ENCODE measurements at places on chromosomes 6 and 20. TPM values are rescaled to one million over a fixed set of nuclear protein-coding genes. Genes with fewer than 3 reads are reported as not detected.

PSORS1C2 gene
- total RNA-seq: not detected

ZNF512B gene
- total RNA-seq: 12.6 TPM

ULBP2 gene
- total RNA-seq: 0.93 TPM

APOM gene
- 2.4 TPM for total RNA-seq

DNA sequence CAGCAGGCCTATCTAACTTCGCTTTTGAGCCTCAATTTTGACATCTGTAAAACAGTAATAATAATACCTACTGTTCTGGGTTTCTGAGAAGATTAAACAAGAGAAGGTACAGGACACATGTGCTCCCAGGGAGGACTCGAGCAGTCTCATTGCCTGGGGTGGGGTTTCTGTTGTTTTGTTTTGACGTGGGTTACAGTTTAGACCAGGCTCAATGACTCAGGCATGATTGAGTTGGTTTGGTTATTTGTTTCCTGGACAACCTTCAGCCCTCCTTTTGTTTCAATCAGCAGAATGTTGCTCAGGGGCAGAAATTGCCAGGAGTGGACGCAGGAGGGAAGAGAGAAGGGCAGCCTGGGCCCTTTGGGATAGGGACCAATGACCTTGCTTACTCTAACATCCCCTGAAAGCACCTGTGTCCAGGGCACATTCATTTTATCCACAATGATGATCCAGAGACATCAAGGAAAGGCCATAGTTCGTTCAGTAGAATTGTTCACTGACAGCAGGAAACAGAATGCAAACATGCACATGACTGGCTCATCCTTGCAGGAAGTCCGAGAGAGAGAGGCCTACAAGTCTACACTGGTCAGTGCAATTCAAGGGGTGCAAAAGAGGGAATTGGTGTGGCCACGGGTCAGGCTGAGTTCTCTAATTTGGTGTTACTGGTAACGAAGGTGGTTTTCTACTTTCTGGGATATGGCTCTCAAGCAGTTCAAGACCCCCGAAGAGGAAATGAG, 74.5 kb upstream of the MRPS10 start:
- no peak overlapping the region for H3K4me3 ChIP-seq
- no peaks in the 10 kb centered on the region for H3K36me3 ChIP-seq
- no peak overlapping the region for H3K27ac ChIP-seq
- peaks cover 23% of the 10 kb centered on the region for H3K4me1 ChIP-seq

DNA sequence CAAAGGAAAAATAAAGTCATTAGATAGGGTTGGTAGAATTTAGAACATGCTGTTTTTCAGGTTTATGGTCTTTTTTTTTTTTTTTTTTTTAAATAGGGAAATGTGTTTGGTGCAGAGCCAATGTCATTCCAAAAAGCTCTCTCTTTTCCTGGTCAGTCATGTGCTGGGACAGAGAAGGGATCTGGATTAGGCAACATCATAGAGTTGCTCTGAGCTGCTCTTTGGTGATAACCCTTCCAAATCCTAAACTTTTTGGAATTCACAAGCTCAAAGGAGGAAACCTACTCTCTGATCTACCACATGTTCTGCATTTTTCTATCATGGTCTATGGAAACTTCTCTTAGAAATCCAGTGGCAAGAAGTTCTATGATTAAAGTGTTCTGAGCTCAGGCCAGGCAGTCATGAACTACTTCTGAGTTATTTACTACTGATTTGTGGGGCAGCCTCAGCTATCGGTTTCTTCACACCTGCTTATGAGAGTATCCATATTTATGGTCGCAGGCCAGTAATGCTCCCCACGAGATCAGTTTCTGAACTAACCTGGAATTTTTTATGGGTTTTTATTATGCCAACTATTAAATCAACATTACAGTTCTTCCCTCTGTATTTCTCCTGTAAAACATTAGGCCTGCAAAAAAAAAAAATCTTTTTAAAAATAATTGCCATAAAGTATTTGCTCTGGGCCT, 4.8 kb downstream of the EDN1 start:
- no peak overlapping the region for H3K4me3 ChIP-seq
- H3K4me1 ChIP-seq: peaks cover 22% of the 10 kb centered on the region
- peaks cover 29% of the 10 kb centered on the region for H3K27me3 ChIP-seq
- H3K27ac ChIP-seq: no peak overlapping the region

DNA sequence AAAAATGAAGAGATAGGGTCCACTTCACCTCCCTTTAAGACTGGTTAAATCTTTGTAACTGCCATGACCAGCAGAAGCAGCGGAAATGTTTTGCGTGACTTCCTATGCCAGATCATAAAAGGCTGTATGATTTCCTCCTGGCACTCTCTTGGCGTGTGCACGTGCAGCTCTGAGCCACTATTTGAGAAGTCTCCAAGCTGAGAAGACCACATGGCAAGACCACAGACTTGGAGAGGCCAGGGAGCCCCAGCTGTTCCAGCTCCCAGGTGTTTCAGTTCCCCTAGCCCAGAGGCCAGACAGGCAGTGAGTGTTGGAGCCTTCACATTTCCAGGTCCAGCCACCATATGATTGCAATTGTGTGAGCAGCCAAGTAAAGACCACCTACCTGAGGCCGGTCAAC, 259.3 kb upstream of the RIN2 start:
- H3K4me1 ChIP-seq: peaks cover 2% of the 10 kb centered on the region
- H3K27ac ChIP-seq: no peak overlapping the region
- no peaks in the 10 kb centered on the region for H3K36me3 ChIP-seq
- H3K27me3 ChIP-seq: peaks cover 36% of the 10 kb centered on the region
- DNase-seq: no peak

DNA sequence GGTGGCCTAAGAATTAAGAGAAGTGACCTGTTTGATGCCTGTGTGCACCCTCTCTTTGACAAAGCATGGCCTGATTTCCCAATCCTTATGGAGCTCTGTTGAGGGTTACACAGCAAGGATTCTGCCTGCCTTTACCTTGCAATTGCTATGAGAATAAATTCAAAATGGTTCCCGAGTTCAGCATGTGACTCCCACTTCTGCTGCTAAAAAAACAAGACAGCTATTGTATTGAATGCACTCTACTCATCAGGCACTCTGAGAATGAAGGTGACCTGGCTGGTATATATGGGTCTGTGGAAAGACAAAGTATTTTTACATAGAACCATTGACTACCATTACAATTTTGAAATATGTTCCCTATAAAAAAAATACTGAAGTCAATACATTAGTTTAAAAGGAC, 190.3 kb downstream of the ATXN1 start:
- H3K4me1 ChIP-seq: peaks cover 12% of the 10 kb centered on the region
- H3K4me3 ChIP-seq: no peak overlapping the region
- no peaks in the 10 kb centered on the region for H3K27me3 ChIP-seq
- H3K36me3 ChIP-seq: no peaks in the 10 kb centered on the region

- no peak for DNase-seq
- no peak overlapping the region for H3K27ac ChIP-seq
- H3K27me3 ChIP-seq: no peaks in the 10 kb centered on the region
- H3K4me1 ChIP-seq: peaks cover 14% of the 10 kb centered on the region
- H3K4me3 ChIP-seq: no peak overlapping the region
Observed at GRCh38 chr6:46105568-46105967, 24.2 kb upstream of the ENPP4 start.

DNA sequence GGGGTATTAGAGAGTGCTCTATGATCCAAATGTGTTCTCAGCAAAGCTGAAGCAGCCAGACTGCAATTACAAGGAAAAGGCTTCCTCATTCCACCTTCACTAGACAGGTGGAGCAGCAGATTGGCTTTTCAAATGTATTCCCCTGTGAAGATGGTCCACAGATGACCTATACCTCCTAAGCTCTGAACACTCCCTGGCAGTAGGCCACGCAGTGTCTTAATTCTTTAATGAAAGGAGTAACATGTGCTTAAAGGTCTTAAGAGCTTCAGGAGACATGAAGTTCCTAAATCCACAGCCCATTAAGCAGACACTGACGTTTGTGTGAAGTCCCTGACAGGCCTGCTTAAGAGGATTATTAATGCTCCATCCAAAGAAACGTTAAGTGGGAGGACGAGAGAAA, 138.9 kb upstream of the NUP153 start:
- no peak for DNase-seq
- peaks cover 48% of the 10 kb centered on the region for H3K36me3 ChIP-seq
- no peak overlapping the region for H3K27ac ChIP-seq

DNA sequence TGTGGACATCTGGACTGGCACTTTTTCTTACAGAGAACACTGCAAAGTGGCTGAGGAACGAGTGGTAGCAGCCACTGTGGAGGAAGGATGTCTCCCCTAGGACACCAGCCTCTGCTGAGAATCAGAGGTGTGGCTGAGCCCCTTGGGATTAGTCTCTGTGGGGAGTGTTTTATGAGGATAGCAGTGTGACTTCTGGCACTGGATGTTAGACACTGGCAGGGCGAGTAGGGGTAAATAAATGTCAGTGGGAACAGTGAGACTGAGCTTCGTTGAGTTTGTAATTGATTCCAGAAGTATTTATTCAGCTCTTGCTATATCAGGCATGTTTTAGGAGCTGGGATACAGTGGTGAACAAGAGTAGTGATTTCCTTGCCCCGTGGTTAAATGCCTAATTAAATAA, 124.0 kb downstream of the JARID2 start:
- no peaks in the 10 kb centered on the region for H3K36me3 ChIP-seq
- no peaks in the 10 kb centered on the region for H3K27me3 ChIP-seq
- no peak overlapping the region for H3K27ac ChIP-seq

GRCh38 chr20:52064931-52065330, 126.6 kb downstream of the ZFP64 start:
- no peak overlapping the region for H3K4me3 ChIP-seq
- no peaks in the 10 kb centered on the region for H3K27me3 ChIP-seq

DNA sequence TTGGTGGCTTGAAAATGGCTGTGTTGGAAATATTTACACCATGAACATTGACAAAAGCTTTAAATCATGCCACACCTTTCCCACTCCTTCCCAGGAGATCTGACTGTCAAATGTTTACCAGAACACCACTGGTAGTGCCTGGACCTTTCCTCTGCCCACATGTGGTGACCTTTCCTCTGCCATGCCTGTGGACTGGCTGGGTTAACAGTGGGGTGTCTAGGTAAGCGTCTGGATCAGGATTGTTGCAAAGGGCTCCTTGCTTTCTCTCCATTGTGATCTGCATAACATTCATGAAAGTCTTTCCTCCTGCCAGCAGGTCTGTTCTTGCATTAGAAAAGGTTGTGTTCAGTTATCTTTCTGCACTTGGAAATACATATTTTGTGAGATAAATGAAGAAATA, 572.7 kb downstream of the DHX35 start:
- H3K27me3 ChIP-seq: no peaks in the 10 kb centered on the region
- H3K27ac ChIP-seq: no peak overlapping the region
- no peak overlapping the region for H3K4me3 ChIP-seq
- H3K36me3 ChIP-seq: no peaks in the 10 kb centered on the region
- no peak for DNase-seq
- peaks cover 5% of the 10 kb centered on the region for H3K4me1 ChIP-seq

Data from left ventricle myocardium inferior (tissue), 1 donor.